Heart left ventricle (tissue), 16 donors: ENCODE measurements at places on chromosomes 1 and 21. TPM values are rescaled to one million over a fixed set of nuclear protein-coding genes. Genes with fewer than 3 reads are reported as not detected.

DNA sequence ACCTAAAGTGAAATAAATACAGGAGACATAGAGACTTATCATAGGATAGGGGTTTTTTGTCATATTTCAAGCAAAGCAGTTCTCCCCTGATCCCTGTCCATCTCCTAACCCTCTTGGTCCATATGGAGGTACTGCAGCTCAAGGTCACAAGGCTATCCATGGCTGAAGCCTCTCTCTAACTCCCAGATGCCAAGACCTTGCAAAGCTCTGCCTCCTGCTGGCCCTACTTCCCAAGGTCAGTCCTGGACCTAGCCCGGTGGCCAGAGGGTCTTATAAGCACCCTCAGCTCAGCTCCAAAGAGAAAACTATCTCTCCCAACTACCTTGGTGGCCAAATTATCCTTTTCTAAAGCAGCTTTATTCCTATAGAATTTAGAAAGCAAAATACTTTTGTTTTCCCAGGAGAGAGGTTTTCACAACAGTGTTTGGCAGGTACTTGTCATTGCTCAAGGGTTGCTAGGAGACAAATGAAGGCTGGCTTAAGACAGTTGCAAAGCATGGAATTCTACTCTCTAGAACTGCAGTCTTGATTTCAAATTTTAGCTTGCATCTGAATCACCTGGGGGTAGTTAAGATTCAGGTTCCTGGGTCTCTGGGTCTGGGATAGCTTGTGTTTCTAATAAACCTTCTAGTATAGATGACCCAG, 121.5 kb downstream of the XCL2 start:
- DNase-seq, result no peak

- no peak for DNase-seq
Observed at GRCh38 chr1:83718338-83718737, 280.6 kb downstream of the TTLL7 start.

- DNase-seq, result no peak
Observed at GRCh38 chr1:85607126-85607920, 26.8 kb downstream of the CCN1 start.

GRCh38 chr1:54978528-54979326, 1.7 kb upstream of the TMEM61 start:
- DNase-seq, result no peak

- DNase-seq, result no peak
Observed at GRCh38 chr1:154614247-154614646, 6.3 kb upstream of the ADAR start.

- DNase-seq, result no peak
Observed at GRCh38 chr1:14974361-14974760, 179.2 kb upstream of the TMEM51 start.

DNA sequence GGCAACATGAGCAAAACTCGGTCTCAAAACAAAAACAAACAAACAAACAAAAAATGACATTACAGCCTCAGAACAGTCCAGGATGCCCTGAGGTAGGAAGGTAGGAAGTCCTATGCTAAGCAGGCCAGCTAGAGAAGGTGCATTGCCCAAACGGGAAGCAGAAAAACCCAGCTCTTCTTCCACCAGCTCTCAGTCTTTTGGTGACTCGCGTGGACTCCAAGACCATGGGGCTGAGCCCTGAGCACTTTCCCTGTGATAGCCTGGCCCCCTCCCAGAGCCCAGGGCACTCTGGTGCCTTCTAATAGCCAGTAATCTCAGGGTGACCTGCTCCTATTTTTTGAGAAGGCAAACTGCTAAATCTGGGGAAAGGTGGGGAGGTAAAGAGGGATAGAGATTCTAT, 16.1 kb downstream of the PHLDA3 start:
- no peak for DNase-seq

GRCh38 chr21:26846036-26846931, 1.1 kb upstream of the ADAMTS1 start:
- peak; percentile 93 for DNase-seq

DNA sequence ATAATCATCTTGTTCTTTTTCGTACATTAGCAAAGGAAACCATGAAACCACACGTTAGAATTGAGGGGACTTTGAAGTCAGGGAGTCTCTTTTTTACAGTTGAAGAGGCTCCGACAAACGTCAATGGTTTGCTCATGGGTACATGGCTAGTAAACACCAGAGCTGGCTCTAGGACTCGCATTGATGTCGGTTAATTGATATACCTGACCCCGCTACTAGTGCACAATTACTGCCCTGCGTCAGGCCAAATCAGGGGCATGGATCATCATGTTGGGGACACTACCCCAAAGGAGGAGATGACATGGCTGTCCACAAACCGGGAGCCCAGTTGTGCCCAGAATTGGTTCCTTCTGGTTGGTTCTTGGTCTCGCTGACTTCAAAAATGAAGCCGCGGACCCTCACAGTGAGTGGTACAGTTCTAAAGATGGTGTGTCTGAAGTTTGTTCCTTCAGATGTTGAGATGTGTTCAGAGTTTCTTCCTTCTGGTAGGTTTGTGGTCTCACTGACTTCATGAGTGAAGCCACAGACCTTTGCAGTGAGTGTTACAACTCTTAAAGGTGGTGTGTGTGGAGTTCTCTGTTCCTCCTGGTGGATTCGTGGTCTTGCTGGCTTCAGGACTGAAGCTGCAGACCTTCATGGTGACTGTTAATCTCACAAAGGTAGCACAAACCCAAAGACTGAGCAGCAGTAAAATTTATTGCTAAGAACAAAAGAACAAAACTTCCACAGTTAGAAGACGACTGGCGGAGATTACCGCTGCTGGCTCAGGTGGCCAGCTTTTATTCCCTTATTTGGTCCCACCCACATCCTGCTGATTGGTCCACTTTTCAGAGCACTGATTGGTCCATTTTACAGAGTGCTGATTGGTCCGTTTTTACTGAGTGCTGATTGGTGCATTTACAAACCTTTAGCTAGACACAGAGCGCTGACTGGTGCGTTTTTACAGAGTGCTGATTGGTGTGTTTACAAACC, 126.9 kb upstream of the ERRFI1 start:
- DNase-seq, result no peak

Gene BROX
- 13.8 TPM for polyA plus RNA-seq

DNA sequence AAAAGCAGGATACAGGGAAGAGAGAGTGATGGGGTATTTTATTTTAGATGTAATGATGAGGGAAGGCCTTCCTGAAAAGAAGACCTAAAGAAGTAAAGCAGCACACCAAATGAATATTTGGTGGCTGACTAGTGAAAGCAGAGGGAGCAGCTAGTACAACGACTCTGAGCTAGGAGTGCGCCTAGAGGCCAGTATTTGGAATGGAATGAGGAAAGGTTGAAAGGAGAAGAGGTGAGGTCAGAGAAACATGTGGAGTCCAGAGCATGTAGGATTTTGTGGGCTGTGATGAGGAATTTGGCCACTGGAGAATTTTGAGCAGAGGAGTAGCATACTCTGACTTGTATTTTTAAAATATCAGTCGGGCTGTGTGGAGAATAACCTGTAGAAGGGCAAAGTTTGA, 11.8 kb upstream of the RPL5 start:
- no peak for DNase-seq

Gene ANGPTL7
- polyA plus RNA-seq, result 0.27 TPM

DNA sequence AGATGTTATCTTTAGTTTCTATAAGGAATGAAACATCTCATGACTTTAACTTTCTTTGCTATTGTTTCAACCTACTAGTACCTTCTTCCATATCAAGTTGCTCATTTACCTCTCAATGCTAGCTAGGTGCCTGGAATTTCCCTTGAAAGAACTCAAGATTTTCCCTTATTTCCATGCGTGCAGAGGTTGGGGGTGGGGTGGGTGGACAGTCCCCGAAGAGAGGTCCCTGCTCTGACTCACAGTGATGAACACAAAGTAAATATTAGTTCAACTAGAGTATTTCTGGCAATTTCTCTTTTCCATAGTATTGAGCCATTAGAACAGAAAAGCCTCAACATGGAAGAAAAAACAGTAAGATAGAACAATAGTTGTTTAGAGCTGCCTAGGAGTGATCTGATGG, 239.0 kb upstream of the ZP4 start:
- no peak for DNase-seq

GRCh38 chr1:53420341-53420740, 38.9 kb upstream of the DMRTB1 start:
- DNase-seq, result no peak

DNA sequence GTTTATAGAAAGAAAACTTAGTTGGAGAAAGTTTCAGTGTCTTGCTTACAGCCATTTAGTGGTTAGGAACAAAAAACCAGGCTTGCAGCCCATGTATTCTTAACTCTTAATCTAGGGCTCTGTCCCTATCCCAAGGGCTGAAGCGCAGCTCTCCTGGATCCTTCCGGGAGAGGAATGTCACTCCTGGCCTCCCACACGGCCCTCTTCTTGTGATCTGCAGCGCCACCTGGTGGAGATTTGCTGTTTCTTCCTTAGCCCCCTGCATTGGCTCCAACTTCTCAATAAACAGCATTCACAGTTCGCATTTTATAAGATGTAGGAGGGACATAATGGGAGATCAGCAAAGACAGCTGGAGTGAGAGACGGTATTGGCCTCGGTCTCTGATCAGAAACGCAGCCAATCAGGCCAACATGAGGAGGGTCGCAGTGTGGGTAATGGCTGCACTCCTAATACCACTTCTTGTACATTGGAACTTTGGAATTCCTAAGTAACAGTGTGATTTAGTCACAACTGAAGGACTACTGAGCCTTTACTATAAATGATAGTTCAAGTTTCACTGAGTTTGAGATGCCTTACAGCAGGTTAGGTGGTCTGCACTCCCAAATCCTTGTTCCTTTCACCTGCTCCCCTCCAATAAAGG, 283.4 kb downstream of the ASTN1 start:
- DNase-seq, result peak; percentile 71

DNA sequence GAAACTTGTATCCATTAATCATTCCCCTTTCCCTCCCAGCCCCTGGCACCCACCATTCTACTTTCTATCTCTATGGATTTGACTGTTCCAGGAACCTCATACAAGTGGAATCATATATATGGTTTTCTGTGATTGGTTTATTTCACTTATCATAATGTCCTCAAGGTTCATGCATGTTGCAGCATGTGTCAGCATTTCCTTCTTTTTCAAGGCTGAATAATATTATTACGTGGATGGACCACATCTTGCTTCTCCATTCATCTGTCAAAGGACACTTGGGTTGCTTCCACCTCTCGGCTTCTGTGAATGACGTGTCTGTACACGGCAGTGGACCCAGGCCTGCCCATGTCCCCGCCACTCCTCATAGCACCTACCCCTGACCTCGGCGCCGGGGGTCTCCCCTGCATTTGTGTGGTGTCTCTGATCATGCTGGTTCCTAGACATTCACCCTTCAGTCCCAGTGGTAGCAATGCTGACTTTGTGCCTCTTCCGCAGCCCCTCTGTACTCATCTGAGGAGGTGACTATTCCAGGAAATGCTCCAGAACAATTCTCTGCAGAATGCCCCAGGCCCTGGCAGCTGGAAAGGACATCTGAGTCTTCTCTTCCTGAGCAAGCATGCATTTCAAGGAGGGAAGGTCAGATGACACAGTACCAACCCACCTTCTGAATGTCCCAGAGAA, 136.9 kb downstream of the PSMG1 start:
- no peak for DNase-seq

DNA sequence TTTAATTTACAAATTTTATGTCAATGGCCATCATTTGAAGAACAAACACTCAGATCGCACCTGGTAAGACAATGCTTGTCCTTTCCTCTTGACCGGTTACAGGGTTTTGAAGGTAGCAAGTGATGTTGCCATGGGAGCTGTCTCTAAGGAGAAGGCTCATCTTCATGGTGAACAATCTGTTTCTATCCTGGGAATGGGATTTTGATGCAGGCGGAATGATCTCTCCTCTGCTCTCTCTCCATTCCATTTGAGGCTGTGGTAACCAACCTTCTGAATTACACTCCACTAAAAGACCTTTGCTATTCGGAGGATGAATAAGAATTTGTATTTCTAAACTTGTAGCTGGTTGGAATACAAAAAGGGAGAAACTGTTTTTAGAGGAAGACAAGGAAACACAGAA, 57.9 kb upstream of the SLC5A9 start:
- no peak for DNase-seq

Gene CFAP141
- polyA plus RNA-seq, result not detected

DNA sequence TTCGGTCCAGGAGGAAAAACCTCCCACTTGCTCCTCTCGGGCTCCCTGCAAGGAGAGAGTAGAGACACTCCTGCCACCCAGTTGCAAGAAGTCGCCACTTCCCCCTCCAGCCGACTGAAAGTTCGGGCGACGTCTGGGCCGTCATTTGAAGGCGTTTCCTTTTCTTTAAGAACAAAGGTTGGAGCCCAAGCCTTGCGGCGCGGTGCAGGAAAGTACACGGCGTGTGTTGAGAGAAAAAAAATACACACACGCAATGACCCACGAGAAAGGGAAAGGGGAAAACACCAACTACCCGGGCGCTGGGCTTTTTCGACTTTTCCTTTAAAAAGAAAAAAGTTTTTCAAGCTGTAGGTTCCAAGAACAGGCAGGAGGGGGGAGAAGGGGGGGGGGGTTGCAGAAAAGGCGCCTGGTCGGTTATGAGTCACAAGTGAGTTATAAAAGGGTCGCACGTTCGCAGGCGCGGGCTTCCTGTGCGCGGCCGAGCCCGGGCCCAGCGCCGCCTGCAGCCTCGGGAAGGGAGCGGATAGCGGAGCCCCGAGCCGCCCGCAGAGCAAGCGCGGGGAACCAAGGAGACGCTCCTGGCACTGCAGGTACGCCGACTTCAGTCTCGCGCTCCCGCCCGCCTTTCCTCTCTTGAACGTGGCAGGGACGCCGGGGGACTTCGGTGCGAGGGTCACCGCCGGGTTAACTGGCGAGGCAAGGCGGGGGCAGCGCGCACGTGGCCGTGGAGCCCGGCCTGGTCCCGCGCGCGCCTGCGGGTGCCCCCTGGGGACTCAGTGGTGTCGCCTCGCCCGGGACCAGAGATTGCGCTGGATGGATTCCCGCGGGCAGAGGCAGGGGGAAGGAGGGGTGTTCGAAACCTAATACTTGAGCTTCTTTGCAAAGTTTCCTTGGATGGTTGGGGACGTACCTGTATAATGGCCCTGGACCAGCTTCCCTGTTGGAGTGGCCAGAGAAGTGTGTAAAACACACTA, 45.3 kb downstream of the MRPL39 start:
- peak; percentile 55 for DNase-seq

- no peak for DNase-seq
Observed at GRCh38 chr1:210792250-210793102, 341.5 kb downstream of the KCNH1 start.

DNA sequence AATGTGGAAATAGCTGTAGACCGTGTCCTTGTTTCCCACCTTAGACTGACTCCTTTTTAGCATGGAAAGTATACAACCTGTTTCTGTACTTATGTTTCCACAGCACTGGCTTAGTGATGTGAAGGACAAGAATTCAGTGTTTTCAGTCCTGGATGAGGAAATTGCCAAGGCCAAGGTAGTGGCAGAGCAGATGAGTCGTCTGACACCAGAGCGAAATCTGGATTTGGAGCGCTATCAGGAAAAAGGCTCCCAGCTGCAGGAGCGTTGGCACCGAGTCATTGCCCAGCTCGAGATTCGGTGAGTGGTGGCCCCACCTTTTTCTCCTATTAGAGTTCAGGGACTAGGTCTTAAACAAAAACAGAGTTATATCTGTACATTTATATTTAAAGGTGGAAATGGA, 112.6 kb downstream of the MACF1 start:
- DNase-seq, result no peak

- DNase-seq, result no peak
Observed at GRCh38 chr1:109985247-109986053, 885 bp downstream of the AHCYL1 start.
